ENCODE measurements at places on chromosomes 6 and 20.

GRCh38 chr20:46357030-46357514, 48.8 kb upstream of the CDH22 start:
- no peak for DNase-seq

GRCh38 chr20:36493801-36494114, 47.6 kb upstream of the MYL9 start:
- no peak for DNase-seq

DNA sequence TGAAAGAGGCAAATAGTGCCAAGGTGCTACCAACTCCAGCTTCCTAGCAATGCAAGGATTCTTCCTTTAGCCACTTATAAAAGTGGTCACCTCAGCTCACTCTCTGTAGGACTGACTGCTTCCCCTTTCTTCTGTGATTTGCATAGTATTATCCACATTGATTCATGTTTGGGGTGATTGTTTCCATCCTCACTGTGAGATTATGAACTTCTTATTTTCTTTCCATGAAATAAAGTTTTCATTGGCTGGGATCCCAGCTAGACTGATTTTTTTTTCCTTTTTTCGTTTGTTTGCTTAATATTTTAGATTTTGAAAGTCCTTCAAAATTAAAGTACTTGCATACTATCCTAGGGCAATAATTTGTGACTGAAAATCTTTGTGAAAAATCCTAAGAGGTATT, 50.5 kb downstream of the EYA4 start:
- DNase-seq, result no peak

- no peak for DNase-seq
Observed at GRCh38 chr6:38144365-38144945, 324.9 kb downstream of the ZFAND3 start.

DNA sequence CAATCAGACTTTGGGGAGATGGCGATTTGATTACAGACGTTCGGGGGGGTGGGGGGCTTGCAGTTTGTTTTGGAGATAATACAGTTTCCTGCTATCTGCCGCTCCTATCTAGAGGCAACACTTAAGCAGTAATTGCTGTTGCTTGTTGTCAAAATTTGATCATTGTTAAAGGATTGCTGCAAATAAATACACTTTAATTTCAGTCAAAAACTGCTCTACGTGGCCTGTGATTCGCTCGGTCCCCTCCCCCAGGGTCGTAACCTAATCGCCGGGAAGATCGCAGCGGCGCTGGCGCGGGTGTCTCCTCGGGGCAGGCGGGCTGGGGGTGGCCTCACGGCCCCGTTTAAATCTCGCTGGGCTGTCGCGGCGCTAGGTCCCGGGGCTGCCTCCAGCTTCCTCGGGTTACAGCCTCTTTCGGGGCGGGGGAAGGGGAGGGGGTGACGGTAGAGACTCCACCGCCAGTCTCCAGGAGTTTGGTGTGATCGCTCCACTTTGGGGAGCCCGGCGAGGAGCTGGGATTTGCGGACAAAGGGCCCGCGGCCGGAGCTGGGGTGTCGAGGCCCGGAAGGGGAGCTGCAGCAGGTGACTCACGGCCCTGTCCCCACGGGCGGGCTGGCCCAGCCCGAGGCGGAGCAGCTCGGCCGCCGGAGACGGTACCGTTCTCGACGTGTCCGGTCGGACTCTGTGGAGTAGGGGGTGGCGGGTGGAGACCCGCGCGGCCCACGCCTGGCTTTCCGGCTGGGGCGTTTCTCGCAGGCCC, 4.2 kb downstream of the FOXC1 start:
- no peak for DNase-seq

DNA sequence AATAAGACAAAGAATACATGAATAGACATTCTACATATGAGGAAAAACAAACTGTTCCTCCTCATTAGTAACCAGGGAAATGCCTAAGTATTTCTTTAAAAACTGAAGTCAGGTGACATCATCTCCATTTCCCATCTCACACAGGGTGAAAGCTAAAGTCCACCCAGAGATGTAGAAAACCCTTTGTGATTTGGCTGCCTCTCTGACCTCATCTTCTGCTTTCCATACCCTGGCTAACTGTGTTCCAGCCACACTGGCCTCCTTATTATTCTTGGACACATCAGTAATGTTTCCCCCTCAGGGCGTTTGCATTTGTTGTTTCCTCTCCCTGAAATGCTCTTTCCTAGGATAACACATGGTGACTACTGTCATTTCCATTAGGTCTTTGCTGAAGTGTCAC, 40.4 kb downstream of the ESF1 start:
- no peak for DNase-seq

- no peak for DNase-seq
Observed at GRCh38 chr6:169854083-169854725, 102.8 kb downstream of the ERMARD start.

GRCh38 chr20:47594157-47594556, 92.5 kb downstream of the NCOA3 start:
- no peak for DNase-seq

DNA sequence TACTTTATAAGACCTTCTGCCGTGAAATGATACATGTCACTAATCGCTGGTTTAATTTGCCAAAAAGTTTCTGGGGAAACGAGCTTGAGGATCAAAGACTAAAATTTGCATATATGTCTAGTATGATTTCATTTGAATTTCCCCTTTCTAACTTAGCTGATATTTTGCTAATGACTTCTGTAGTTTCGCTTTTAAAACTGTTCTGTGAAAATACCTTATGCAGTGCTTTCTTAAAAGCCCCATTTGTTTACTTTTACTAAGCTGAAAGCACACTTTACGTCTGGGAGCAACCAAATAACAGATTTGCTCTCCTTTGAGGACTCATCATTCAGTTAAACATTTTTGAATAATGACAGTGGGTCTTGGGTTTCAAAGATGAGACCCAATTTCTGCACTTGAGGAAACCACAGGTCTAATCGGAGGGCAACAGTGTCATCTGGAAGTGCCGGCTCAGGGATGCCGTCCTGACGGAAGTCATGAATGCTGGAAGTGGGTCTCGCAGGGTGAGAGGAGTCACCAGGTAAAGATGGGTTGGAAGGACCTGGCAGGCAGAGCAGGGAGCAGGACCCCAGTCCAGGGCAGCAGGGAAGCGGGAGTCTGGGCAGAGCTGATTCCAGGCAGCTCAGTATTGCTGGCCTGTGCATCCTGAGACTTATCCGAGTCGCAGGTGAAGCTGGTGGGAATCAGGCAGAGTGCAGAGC, 33.2 kb downstream of the PLEKHG1 start:
- no peak for DNase-seq

DNA sequence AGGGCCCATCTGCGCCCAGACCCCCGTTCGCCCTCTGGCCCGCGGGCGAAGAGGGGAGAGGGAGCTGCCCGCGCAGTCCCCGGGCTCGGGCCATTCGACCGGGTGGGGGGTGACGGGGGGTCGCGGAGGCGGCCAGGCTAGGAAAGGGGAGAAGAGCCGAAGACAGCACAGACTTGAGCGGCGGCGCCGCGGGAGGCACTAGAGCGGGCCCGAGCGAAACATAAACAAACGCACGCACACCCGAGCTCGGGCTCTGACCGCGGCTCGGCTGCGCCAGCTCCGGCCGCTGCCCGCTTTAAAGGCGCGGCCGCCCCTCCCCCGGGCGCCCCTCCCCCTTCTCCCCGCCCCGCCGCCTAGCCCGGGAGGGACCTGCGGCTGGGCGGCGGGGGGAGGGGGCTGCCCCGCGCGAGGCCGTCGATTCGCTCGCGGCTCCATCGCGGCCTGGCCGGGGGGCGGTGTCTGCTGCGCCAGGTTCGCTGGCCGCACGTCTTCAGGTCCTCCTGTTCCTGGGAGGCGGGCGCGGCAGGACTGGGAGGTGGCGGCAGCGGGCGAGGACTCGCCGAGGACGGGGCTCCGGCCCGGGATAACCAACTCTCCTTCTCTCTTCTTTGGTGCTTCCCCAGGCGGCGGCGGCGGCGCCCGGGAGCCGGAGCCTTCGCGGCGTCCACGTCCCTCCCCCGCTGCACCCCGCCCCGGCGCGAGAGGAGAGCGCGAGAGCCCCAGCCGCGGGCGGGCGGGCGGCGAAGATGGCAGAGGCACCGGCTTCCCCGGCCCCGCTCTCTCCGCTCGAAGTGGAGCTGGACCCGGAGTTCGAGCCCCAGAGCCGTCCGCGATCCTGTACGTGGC, at the start of gene FOXO3:
TSS of gene FOXO3 (plus strand) at position 455 of the 846 bp plus-strand sequence. CDS start at position 747, 292 bp downstream.
- no peak for DNase-seq

GRCh38 chr6:40585223-40585622, 1.9 kb downstream of the LRFN2 start:
- DNase-seq, result no peak

- no peak for DNase-seq
Observed at GRCh38 chr6:131383421-131384411, 189.3 kb upstream of the ARG1 start.

All from NK-92 treated with Interleukin-12 subunit alpha and Interleukin-12 subunit beta, amount 100 ng/mL, for 24 hours (cell line).